ENCODE measurements at places on chromosomes 13 and 19.
A peak's percentile ranks its signal among the peaks of the same experiment; 100 is the strongest.

GRCh38 chr19:10892256-10892655, 20.9 kb downstream of the CARM1 start:
- no peak for DNase-seq

- DNase-seq, result no peak
These were observed 9.7 kb upstream of the CEBPA start for GRCh38 chr19:33312065-33312464.

DNA sequence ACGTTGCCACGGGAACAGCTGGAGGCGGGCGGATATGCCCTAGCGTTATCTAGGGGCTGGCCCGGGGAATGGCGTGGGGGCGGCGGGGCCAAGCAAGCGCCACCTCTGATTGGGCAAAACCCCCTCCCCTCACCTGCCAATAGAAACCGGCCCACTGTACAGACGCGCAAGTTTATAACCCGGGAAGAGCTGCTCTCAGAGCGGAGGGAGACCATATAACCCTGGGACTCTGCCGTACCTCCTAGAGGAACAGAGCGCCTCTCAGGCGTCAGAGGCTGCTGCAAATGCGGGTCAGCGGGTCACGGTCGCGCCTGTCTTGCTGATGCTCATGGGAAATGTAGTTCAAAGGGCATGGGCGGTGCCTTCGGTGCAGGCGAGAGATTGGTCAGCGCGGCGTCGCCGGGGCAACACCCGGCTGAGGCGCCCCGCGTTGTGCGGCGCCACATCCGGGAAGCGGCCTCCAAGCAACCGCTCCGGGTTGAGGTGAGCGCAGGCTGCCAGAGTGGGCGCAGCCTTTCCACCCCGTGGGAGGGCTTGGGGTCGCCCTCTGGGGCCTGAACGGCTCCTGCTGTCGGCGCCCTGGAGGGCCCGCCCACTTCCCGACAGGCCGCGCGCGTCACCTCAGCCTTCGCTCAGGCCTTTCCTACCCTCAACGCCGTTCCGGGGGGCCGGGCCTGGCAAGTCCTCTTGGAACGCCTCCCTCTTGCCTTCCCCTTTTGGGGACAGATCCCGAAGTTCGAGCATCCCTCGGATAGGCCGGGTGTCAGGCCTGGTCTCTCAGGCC, at the start of gene ZNF446:
ZNF446 (plus strand) TSS at position 639 of the 784 bp plus-strand sequence. CDS start 867 bp downstream, outside the sequence.
- peak; percentile 89 for DNase-seq

DNA sequence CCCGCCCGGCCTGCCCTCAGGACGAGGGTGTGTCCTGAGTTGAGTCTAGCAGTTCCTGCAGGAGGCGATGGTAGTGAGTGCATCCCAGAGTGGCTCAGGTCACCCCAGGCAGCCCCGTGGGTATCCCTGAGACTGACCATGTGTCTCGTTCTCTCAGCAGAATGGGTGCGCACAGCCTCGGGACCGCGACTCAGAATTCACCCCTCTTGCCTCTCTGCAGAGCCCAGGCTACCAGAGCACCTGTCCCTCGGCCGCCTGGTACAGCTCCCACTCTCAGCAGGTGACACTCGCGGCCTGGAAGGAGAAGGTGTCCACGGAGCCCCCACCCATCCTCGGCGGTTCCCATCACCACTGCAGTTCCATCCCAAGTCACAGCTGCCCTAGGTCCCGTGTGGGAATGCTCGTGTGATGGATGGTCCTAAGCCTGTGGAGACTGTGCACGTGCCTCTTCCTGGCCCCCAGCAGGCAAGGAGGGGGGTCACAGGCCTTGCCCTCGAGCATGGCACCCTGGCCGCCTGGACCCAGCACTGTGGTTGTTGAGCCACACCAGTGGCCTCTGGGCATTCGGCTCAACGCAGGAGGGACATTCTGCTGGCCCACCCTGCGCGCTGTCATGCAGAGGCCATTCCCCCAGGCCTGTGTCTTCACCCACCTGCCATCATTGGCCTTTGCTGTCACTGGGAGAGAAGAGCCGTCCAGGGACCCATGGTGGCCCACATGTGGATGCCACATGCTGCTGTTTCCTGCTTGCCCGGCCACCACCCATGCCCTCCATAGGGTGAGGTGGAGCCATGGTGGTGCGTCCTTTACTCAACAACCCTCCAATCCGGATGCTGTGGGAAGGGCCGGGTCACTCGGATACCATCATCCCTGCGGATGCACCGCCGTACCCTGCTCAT, 87.1 kb upstream of the MCF2L start:
- no peak for DNase-seq

DNA sequence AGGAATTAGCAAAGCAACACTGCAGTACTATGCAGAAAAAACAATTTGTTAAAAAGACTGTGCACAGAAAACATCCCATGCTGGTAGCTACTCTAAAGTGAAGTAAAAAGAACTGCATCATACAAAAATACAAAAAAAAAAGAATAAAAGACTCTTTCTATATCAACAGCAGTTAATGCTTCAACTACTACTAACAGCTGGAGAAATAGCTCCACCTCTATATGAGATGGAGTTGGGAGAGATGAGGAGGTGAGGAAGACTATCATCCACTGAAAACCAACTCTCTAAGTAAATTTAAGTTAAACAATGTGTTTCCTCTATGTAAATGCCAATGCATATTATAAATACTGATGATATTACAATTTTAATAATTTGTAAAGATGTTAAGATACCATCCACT, 1.8 kb downstream of the ZC3H13 start:
- DNase-seq, result no peak

GRCh38 chr13:95155504-95155903, 145.7 kb downstream of the ABCC4 start:
- no peak for DNase-seq

- no peak for DNase-seq
These were observed 70.5 kb downstream of the GADD45B start for GRCh38 chr19:2546128-2547032.

DNA sequence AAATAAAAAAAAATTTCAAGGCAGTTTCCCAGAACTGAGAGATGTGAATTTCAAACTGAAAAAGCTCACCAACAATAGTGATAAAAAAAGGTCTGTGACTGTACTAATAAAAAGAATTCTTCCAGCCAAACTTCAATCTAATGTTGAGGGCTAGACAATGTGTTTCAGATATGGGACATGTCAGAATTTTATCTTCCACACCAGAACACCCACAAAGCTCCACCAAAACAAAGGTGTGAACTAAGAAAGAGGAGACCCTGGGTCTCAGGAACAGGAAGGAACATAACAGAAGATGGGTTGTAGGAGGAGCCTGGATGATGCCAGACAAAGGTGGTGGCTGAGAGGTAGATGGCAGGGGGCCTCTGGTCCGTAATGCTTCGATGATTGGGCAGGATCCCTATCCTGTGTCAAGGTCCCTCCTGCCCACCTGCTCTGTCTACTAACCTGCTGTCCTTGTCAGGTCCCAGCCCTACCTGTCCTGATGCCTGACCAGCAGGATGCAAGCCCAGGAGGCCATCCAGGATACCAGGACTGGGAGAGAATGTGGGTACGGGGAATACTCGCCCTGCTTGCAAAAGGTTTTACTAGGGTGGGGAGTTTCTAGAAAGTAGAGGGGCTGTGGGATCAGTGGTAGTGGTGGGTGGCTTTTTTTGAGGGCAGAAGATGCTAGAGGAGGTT, 4.5 kb downstream of the MZF1 start:
- DNase-seq, result no peak

DNA sequence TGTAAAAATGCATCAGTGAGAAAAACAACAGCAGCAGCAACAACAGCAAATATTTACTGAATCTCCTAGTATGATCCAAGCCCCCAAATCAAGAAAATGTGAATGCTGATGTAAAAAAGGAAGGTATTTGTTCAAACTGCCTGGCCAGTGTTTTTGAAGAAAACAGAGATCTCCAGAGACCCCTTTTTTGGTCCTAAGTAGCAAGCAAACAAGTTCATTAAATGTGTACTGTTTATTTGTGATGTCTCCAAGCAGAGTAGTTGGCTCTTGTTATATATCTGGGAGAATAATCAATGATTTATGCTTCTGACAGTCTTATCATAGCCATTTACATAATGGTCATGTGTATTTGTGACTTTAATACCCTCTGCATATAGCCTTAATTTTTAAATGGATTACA, 50.7 kb downstream of the CDADC1 start:
- no peak for DNase-seq

DNA sequence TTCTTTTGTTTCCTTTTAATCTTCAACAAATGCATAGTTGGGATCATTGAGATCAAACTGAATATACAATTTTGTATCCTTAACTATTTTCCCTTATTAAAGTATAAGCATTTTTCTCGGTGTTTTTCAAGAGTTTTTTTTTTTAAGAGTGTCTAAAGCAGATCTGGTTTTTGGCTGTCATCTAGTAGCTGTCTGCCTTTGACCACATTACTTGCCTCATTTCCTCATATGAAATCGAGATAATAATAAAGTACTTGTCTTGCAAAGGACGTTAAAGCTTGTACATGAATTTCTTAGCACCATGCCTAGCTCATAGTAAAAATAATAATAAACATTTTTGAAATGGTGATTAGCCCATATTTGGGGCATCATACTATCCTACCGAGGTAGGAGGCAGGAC, 121.2 kb downstream of the PDS5B start:
- no peak for DNase-seq

DNA sequence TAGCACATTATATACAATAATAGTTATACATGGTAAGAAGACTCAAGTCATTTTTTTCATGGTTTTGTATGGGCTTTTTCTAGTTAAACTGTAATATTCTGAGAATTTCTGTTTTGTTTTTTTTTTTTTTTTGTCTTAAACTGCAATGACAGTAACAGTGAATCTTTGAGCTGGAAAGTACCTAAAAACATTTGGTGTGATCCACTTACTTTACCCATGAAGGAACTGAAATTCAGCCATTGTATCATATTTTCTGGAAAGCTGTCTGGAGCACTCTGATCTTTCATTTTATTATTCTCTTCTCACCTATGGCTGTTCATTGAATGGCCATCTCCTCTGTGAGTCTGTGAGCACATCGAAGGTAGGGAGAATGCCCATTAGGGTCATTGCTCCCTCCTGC, 37.8 kb downstream of the MYO16 start:
- no peak for DNase-seq

- no peak for DNase-seq
These were observed 18.4 kb upstream of the KPNA3 start for GRCh38 chr13:49810567-49811526.

- DNase-seq, result no peak
These were observed 122.8 kb downstream of the MTUS2 start for GRCh38 chr13:28942906-28943305.

GRCh38 chr13:114102521-114103288, 29.7 kb downstream of the RASA3 start:
- DNase-seq, result no peak

DNA sequence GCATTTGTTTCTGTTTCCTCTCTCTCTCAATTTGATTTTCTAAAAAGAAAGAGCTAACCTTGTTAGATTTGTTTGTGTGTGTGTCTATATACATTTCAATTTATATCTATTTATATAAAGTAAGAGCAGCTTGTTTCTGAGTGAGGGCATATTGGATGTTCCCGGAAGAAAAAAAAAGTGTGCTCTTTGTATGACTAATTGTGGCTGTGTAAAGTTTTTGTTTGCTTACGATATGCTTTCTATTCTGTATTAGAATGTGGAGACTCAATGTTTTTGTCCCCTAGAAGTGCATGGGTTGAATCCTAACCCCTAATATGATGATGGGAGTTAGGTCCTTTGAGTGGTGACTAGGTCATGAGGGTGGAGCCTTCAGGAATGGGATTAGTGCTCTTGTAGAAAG, 66.6 kb upstream of the C1QTNF9B start:
- no peak for DNase-seq

GRCh38 chr13:106382534-106382933, 152.9 kb downstream of the EFNB2 start:
- no peak for DNase-seq

DNA sequence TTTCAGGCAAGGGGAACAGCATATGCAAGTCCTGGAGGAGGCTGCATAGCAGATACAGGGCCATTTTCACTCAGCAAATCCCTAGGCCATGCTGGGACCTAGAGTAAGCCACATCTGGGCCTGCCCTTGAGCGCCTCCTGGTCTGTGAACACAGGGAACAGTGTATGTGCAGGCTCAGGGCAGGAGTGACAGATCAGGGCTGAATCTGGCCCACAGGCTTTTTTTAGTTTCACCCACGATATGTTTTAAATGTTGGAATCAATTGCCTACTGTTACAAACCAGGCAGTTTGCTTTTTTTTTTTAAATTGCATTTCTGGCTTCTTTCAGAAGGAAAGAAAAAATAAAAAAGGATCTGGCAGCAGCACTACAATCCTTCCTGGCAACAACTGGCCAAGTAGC, 1.5 kb upstream of the TMEM145 start:
- DNase-seq, result no peak

DNA sequence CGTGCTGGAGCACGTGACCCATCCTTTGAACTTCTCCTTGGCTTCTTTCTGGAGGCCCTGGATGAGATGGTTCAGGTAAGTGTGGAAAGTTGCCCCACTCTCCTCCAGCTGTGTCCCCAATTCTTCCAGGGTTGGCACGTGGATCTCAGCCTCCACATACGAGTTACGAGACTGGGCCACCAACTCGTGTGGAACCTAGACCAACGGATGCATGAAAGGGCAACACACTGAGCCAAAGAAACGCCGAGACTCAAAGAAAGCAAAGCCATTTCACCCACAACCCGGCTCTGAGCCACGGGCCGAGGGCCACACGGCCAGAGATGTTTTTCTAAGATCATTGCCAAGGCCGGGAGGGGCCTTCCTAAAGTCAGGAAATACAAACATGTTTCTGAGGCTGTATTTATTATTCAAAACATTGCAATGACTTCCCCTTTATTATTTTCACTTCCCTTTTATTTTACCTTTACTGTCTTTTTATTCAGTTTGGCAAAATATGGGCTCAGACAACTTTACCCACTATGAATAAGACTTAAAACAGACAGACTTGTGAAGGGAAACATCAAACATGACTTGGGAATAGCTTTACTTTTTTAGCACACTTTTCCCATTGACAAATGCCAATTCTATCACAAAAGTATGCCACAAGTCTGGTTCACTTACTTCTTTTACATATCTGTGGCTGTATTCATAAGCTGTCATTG, 94.6 kb downstream of the KL start:
- DNase-seq, result no peak

DNA sequence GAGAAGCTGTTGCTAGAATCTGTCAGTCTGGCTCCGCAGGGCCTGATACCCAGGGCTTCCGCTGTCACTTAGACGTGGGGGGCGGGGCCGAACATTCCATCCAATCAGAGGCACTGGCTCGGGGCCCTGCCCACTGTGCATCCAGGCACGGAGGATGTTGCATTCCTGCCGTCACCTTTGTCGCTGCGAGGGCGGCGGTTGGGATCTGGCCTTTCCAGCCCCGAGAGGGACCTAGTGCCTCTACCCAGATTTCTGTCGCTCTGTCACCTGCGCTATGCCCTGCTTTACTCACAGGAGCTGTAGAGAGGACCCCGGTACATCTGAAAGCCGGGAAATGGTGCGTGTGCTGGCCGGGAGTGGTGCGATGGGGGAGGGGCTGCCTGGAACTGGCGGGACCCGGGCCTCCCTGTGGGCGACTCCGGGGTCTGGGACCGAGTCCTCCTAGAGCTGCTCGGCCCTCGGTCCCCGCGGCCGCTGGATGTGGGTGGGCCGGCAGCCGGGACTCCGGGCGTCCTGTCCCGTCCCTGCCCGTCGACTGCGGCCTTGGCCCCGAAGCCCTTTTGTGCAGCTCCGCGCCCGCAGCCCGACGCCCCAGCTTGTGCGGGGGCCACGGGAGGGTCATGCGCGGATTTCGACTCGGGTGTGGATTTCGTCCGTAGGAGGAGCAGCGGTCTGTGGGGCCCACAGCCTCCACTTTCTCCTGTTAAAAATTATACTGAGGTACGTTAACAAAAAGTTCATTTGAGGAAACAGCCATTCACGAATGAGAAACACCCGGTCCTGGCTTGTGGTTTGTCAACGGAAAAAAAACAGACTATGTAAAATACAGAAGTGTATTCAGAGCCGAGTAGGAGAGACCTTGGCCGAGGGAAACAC, at the start of gene ZNF439:
ZNF439 (plus strand) TSS at position 133 of the 876 bp plus-strand sequence; CDS start at position 275, 142 bp downstream.
- peak; percentile 3 for DNase-seq

GRCh38 chr13:48492470-48493065, 40.3 kb downstream of the RCBTB2 start:
- DNase-seq, result no peak

All from astrocyte of the cerebellum (primary cell).